ENCODE measurements at places on chromosomes 3 and 15.

DNA sequence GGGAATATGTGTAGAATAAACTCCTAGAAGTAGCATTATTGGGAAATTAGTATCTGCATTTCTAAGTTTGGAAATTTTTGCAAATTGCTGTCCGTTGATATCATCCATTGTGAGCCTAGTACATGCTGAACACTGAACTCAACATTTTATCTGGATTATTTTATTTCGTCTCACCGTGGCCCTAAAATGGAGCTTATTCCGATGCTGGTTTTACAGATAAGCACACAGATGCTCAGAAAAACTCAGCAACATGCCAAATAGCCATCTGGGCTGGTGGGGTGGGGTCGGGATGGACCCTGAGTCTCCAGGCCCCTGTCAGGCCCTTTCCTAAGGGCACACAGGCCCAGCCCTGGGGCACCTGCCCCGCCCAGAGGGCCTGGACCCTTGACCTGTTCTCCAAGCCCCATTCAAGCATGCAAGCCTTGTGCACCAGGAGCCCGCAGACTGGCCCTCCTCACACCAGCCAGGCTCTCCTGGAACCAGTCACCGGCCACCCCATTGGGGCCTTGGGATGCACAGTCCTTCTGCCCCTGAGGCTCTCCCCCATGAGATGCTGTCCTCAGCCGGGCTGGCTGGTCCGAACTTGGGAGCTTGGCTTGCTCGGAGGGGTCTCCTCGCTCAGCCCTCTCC is 20.7 kb upstream of the KLF13 start:
- no peak for DNase-seq

DNA sequence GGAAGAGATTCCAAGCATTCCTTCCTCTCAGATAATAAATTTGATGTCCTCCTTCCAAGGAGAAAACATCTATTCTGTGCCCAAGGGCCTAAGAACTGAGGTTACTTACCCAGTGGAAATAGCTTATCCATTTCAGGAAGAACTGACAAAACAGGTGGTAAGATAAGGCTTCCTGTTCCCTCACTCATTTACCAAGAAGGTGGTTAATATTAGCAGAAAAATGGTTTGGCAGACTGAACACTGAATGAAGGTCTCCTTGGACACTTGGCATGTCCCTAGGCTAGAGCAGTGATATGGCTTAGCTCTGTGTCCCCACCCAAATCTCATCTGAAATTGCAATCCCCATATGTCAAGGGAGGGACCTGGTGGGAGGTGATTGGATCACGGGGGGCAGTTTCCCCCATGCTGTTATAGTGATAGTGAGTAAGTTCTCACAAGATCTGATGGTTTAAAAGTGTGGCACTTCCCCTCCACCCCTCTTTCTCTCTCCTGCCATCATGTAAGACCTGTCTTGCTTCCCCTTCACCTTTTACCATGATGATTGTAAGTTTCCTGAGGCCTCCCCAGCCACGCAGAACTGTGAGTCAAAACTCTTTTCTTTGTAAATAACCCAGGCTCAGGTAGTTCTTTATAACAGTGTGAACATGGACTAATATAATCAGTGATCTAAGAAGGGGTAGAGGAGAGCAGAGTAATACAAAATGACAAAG is 127.4 kb downstream of the ST8SIA2 start:
- no peak for DNase-seq

GRCh38 chr3:152365126-152365525 is 96.4 kb downstream of the MBNL1 start:
- DNase-seq: no peak

- DNase-seq: no peak
Measured at GRCh38 chr3:11717768-11718636, 74.3 kb upstream of the VGLL4 start.

GRCh38 chr3:23760871-23761373 is 44.8 kb upstream of the UBE2E1 start:
- DNase-seq: no peak

DNA sequence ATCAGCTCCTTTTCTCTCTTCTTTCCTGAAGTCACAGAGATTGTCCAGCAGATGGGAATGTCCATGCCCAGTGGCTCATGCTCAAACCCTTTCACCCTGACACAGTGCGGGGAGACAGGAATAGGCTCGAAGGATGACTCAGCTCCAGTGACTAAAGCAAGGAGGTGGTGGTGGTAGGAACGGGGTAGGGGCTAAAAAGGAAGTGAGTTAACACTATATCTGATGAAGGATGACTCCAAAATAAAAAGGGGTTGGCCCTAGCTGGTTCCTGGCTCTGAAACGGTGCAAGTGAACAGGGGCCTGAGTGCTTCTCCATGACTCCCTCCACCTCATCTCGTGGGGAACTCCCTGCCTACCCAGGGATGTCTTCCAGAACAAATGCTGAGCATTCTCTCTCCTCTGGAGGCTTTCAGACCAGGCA is 167.4 kb upstream of the LPP start:
- DNase-seq: peak; percentile 78

DNA sequence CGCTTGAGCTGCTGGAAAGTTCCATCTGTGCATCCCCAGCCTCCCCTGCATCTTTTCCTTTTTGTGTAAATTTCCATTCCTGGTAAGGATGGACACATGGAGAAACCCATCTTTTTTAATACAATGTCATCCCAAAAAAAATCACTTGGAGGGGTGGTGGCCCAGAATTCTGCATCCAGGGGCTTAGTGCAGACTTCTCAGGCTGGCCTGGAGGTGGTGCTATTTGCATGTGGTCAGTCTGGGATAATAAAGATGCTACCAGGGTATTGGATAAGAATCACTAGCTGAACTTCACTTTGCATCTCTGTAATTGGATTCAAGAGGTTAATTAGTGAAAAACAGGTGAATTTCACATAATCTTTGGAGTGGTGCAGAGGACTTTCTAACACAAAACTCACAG is 1.8 kb upstream of the ZSCAN2 start:
- peak; percentile 15 for DNase-seq

GRCh38 chr15:25207369-25207768 is 231.5 kb downstream of the UBE3A start:
- no peak for DNase-seq

DNA sequence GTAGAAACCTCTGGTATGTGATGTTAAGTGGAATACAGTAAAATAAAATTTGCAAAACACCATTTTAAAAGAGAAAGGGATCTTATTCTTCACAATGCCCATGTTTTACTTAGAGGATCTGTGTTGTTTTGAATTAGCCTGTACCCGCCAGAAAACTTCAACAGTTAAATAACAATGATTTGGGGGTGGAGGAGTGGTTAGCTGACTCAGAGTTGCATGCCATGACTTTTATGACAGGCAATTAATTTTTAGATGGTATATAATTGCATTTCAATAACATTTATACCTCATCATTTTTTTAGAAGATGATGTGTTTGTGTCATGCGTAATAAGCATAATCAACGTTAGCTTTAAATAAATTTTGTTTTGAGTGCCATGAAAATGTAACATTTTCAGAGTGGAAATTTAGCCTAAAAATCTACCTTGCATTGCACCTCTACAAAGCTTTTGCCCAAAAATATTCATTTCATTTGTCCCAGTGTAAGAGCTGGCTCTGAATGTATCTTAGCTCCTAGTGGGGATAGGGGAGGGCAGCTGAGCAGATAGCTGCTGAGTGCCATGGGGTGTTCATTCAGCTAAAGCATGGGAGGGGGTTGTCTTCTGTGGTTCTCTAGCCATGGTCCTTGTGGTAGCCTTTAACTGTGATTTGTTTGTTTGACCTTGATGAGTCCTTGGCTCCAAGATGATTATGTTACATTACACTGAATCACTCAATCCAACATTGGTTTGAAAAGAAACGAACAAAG is 379.8 kb downstream of the LPP start:
- DNase-seq: no peak
